Kidney epithelial cell (primary cell): ENCODE measurements at places on chromosomes 6 and 20. TPM values are rescaled to one million over a fixed set of nuclear protein-coding genes. Genes with fewer than 3 reads are reported as not detected.

The KIF6 gene
- total RNA-seq, result 0.33 and 0.68 TPM in 2 replicates

- no peak for DNase-seq
Measured at GRCh38 chr6:57075092-57075491, 14.9 kb upstream of the ZNF451 start.

DNA sequence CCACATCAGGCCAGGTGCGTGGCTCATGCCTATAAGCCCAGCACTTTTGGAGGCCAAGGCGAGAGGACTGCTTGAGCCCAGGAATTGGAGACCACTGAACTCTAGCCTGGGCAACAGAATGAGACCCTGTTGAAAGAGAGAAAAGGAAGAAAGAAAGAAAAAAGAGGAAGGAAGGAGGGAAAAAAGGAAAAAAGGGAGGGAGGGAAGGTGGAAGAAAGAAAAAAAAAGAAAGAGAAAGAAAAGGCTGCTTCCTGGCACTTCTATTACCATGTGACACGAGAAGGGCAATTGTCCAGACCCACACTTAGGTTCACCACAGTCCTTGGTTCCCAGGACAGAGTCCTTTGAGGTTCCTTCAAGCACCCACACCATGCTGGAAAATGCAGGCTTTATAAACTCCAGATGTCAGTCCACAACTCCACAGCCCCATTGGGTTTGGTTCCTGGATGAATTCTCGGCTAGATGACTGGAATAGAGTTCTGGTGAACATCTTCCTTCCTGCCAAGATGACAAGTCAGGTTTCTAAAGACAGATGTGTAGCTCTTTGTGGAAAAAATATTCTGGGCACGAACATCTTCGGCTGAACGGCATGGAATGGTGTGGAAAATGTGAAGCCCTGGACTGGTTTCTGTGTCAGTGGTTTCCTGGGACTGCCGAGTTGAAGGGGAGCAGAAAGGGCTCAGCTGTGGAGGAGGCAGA is 32.5 kb downstream of the NT5E start:
- DNase-seq, result no peak

- no peak for DNase-seq
Measured at GRCh38 chr6:53999088-53999755, 112.0 kb upstream of the MLIP start.

DNA sequence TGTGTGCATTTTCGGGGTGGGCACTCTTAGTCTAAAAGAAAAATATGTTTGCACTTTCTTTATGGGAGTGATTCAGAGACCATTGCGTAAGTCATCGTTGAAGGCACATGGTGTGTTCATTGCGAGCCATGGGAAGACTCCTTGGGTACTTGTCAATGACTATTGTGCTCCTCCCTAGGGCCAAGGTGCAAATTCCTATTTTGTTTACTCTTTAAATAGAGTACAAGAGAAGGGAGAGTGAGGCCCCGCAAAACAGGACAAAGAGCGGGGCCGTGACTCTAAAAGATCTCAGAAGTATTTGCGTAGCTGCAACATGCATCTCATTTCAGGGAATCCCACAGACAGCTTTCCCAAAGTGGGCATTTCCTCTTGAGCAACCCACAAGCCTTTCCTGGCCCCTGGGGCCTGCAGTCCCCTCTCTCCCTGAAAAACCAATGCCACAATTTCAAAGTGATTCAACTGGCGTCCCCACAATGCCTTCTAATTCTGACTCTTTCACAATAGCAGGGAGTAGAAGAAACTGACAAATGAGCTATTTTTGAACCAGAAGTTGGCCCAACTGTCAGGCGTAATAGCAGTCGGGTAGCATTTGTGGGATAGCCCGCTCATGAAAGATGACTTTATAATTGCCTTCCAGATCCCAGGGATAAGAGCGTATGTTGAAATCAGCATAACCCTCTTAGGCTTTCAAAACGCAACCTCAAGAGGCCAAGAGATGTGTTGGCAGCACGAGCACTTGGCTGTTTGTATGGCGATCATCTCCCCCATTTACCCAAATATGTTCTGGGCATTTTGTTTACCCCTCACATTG is 277.9 kb upstream of the BMP2 start:
- no peak for DNase-seq

GRCh38 chr20:43438578-43439316 is 18.9 kb upstream of the SRSF6 start:
- no peak for DNase-seq
